Left ventricle myocardium inferior (tissue), 1 donor: ENCODE measurements at places on chromosomes 4 and X.

DNA sequence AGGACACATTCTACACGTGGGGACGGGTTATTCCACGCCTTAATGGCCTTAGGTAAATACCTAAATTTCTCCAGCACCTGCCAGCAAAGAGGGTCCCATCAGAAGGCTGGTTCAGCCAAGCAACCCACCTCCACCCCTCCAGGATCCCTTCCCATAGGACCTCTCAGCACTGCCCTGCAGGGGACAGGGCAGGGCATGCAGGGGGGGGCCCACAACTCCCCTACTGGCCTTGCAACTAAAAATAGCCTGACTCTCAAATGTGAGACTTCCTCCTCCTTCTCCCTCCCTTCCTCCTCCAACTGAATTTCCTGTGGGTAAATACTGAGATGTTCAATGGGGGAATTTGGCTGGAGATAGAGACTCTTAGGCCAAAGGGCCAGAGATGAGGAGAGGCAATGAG lies 6.3 kb downstream of the LAS1L start:
- DNase-seq: no peak

DNA sequence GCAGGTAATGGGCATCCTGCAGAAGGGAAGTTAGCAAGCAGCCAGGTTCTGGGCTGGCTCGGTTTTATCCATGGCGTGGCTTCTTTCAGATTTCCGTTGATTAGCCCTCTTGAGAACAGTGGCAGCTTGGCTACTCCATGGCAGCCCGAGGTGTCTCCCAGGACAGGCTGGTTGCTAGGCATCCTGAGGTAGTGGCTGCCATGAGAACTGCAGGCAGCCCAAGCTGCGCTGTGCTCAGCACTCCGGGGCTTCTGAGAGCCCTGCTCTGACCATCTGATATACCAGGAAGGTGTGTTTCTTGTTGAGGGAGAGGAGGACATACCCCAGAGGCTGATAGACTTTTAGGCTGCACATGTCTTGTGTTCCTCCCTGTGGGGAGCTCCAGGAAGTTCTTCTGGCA lies 253.4 kb upstream of the CASK start:
- DNase-seq: no peak

DNA sequence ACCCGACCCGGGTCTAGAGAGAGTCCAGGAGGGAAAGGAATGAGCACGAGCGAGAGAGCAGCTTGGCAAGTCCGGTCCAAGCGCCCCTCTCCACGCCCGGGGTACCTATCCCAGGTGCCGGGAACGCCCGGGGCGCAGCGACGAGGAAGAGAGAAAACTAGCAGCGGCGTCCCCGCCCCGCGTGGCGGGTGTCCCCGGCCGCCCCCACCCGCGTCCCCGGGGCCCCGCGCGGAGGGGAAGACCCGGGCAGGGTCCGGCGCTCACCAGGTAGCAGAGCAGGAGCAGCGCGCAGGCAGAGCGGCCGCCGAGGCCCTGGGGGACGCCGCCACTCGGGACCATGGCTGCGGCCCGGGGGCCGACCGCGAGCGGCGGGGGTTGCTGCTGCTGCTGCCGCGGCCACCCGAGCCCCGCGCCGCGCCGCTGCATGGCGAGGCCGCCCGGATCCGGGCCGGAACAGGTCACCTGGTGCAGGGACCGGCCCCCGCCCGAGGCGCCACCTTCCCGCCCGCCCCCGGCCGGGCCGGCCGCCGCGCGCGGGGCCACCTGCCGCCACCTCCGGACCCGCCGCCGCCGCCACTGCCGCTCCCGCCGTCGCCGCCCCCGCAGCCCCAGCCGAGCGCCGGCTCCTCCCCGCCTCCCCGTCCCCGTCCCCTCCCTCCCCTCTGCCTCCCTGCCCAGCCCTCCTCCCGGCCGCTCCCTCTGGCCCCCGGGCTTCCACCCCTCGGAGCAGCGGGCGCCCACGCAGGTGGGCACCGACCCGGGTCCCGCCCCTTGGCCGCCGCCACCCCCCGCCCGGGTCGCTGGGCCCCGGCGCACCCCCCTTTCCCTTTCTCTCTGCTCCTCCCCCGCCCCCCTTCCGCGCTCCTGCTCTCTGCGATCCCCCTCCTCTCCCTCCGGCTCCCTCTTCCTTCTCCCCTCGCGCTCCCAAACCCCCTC lies at the start of gene SEL1L3:
Gene SEL1L3, minus strand, starts transcription at position 578 of the 936 bp plus-strand sequence. Its CDS starts 152 bp downstream, at position 426.
- DNase-seq: peak; percentile 29

GRCh38 chrX:124504111-124504983 lies 158.0 kb downstream of the SH2D1A start:
- DNase-seq: no peak

DNA sequence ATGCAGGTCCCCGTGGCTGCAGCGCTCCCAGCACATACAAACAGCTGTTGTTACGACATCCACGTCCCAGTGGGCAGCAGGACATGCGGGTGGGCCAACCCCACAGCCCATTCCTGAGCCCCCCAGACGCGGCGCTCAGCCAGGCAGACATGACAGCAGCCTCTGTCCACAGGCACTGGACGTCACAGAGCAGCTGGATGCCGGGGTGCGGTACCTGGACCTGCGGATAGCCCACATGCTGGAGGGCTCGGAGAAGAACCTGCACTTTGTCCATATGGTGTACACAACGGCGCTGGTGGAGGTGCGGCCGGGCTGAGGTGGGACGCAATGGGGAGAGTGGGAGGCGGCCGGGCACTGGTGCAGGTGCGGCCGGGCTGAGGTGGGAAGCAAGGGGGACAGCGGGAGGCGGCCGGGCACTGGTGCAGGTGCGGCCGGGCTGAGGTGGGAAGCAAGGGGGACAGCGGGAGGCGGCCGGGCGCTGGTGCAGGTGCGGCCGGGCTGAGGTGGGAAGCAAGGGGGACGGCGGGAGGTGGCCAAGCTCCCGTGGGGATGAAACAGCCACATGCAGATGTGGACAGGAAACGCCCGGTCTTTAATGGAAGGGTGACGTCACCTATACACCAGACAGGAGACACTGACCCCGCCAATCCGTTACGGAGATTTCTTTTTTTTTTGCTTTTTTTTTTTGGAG lies 9.4 kb downstream of the PLCXD1 start:
- no peak for DNase-seq

DNA sequence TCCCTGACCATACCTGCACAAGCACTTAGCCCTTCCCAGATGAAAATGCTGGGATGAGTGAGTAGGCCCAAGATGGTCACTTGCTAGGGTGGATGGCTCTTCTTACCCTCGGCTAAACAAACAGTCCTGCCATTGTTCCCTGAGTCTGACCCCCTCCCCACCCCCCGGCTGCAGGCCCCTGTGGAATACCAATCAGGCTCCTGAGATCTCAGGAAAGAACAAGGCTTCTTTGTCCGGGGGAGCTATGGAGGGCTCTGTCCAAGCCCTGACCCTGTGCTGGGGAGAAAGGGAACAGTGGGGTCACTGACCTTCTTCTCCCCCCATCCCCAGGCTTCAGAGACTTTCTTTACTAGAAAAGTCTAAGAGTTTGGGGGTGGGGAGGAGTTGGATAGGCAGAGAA lies 6.0 kb downstream of the PLP1 start:
- no peak for DNase-seq
